ENCODE measurements at places on chromosomes 1 and 21.

DNA sequence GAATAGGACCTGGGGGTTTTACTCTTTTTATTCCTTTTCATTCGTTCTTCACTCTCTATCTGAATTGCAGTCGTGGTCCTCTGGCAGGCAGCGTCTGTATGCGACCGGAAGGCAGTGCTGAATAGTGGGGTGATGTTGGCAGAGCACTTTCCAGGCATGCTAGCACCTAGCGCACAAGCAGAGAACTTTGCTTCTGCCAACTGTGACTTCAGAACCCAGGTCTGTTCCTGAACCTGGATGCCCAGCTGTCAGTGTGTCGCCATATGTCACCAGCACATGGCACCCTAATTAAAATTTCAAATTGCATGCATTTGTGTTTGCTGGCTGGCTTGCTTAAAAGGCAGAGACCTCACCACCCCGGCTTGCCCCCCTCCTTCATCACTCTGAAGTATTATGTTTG lies 116.2 kb downstream of the NFIA start:
- no peak for DNase-seq

GRCh38 chr1:178498896-178499675 lies 2.3 kb upstream of the CLEC20A start:
- DNase-seq = no peak

DNA sequence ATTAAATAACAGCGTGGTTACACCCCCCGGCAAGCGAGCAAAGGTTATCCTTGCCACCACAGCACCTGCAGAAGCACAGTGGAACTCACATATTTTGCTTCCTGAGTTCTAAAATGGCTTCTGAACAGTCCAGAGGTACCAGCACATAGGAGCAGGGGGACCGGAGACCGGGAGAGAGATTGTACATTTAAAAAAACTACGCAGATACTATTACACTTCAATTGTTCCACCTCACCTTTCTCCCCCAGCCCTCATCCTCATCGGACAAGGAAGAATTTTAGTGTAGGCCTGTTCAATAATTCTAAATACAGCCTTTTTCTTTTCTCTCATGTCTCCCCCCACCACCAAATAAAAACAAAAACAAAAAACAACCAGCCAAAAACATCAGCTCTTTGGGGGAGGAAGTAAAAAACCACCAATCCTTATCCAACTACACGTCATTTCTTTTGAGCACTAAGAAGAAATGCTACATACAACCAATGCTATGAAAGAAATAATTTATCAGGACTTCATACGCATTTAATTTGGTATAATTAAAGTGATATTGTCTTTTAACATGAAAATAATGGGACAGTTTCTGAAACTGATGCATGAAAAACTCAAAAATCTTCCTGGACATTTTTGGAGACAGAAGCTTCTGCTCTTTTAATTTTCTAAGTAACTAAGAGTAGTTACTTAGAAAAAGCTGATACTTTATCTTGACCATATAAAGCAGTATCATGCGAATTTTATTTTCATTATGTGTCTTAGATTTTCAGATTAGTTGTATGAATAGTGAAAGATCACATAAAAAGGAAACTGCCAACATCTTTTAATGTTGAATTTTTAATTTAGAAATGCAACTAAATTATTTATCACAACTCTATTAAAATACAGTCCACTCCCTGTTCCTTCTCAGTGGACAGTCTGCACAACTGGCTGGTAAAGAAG lies 9.1 kb downstream of the CDKN2C start:
- no peak for DNase-seq

DNA sequence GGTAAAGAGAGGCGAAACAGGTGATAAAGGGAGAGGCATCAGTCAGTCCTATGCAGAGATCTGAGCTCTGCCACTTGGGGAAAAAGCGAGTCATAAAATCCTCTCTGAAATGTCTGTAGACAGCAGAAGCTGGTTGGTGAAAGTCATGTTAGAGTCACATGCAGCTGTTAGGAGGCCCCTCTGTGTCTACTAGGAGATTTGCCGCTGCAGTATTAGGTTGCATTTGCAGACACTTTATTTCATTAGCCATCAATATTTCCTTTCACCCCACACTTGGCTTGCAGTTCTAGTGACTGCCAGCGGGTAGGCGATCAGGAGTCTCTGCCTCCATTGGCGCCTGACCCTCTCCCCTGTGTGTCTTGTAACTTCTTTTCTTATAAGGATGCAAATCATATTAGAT lies 16.2 kb downstream of the ATP1A4 start:
- no peak for DNase-seq
